ENCODE measurements at places on chromosomes 13 and 19. TPM values are rescaled to one million over a fixed set of nuclear protein-coding genes. Genes with fewer than 3 reads are reported as not detected.

The ZNF177 gene
- total RNA-seq, result 3.4 TPM

The NKG7 gene
- total RNA-seq, result 1.7 TPM

The PDS5B gene
- 41.3 TPM for total RNA-seq

The TPP2 gene
- total RNA-seq, result 30.9 TPM

The IZUMO2 gene
- total RNA-seq, result not detected

The CILP2 gene
- not detected for total RNA-seq

The RNF113B gene
- not detected for total RNA-seq

The PRODH2 gene
- total RNA-seq, result not detected

The PPM1N gene
- total RNA-seq, result 2.0 TPM

The VSIG10L gene
- total RNA-seq, result 0.44 TPM

The LIM2 gene
- total RNA-seq, result not detected

The MZT1 gene
- 4.5 TPM for total RNA-seq

The TBC1D17 gene
- total RNA-seq, result 34.8 TPM

The ZNF420 gene
- total RNA-seq, result 11.5 TPM

The TTYH1 gene
- total RNA-seq, result not detected

The FAM83E gene
- total RNA-seq, result not detected

The CEACAM4 gene
- 2.6 TPM for total RNA-seq

The MISP3 gene
- total RNA-seq, result not detected

The CDX2 gene
- not detected for total RNA-seq

The OR7E24 gene
- total RNA-seq, result not detected

The LPAR2 gene
- total RNA-seq, result 1.7 TPM

The ZNF225 gene
- 4.1 TPM for total RNA-seq

The FBXO17 gene
- 39.9 TPM for total RNA-seq

The CAMSAP3 gene
- not detected for total RNA-seq

The RASL11A gene
- total RNA-seq, result 52.0 TPM

The ZNF491 gene
- total RNA-seq, result 2.1 TPM

The OR10H1 gene
- total RNA-seq, result not detected

The ZNF429 gene
- total RNA-seq, result 15.9 TPM

The SOX1 gene
- total RNA-seq, result not detected

The URAD gene
- not detected for total RNA-seq

The ZNF878 gene
- total RNA-seq, result 0.44 TPM

The CRX gene
- total RNA-seq, result not detected

The ZNF99 gene
- not detected for total RNA-seq

The CFAP97D2 gene
- total RNA-seq, result not detected

The PRR22 gene
- total RNA-seq, result 1.9 TPM

The ZNF850 gene
- total RNA-seq, result 1.5 TPM

The PTGER1 gene
- not detected for total RNA-seq

The HSH2D gene
- total RNA-seq, result 0.44 TPM

The CD22 gene
- total RNA-seq, result 3.2 TPM

The AP1M2 gene
- not detected for total RNA-seq

All from subcutaneous adipose tissue (tissue), 4 donors.